Activated CD4-positive, alpha-beta T cell treated with anti-CD3 and anti-CD28 coated beads, Interleukin-2, amount 50 U/mL, for 16 hours (primary cell): ENCODE measurements at places on chromosomes 1 and 21.

DNA sequence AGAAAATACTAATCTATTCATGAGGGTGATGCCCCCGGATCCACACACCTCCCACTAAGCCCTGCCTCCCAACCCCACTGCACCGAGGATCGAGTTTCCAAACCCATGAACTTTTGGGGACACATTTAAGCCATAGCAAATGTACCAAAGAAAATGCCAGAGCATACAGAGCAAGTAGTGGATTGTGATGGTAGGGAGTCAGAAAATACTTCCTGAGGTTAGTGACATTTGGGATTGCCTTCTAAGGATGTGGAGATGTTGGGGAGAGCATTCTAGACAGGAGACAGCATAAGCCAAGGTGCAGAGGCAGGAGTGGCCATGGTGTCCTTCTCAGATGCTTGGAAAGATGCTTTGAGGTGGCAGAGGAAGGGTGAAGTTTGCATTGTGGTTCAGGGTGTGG lies 32.2 kb downstream of the ANGEL2 start:
- no peak for DNase-seq

- DNase-seq = no peak
Observed at GRCh38 chr21:16583556-16583955, 853.8 kb downstream of the USP25 start.

DNA sequence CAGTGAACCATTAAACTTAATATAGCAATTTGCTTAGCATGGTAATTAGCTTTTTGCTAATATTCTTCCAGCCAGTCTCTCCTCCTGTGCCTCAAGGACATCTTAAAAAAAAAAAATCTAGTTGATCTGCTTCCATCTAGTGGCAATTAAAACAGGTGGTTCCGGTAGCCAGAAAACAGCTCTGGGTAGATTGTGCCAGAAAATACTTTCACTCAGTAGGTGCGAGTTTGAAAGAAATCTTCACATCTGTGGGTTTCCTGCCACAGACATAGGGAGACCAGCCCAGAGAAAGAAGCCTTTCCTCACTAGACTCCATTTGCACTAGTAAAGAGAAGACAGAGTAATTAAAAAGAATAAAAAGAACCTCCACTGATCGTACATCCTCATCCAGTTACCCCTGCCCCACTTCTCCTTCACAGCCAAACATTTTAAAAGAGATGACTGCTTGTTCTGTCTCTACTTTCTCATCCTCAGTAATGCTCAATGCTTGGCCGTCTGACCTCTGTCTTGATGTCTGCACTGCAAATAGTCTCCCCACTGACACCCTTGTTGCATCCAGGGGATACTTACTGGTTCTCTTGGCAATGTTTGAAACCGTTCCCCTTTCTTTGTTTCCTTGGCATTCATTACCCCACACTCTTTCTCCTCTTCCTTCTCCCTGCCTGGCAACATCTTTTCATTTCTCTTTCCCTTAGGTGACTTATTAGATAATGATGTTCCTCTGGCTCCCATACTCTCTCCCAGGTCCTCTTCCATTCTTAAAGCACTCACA lies 16.9 kb downstream of the SELL start:
- peak; percentile 86 for DNase-seq

DNA sequence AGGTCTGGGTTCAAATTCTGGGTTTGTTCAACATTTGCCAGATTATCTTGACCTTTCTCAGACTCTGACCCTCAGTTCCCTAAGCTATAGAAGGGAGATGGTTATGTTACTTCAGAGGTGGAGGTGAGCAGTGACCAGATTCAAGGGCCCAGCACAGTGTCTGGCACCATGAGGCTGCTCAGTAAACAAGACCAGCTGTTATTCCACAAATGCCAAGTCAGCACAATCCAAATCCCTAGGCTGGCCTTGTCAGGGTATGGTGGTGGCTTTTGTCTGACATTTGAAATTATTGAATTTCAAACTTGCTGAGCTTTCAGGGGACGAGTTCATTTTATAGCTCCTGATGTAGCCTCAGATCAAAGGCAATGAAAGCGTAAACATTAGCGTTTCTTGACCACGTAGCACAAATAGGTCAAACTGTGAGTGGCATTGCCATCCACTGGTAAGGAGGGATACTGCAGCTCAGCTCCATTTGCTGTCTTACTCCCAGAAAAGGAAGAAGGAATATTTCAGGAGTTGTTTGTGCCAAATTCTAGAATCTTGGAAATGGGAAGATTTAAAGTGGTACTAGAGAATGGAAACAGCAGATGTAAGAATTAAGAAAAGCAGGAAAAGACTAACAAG lies 94.3 kb upstream of the EDN2 start:
- no peak for DNase-seq

- no peak for DNase-seq
Observed at GRCh38 chr1:241598249-241598648, 41.9 kb downstream of the CHML start.

DNA sequence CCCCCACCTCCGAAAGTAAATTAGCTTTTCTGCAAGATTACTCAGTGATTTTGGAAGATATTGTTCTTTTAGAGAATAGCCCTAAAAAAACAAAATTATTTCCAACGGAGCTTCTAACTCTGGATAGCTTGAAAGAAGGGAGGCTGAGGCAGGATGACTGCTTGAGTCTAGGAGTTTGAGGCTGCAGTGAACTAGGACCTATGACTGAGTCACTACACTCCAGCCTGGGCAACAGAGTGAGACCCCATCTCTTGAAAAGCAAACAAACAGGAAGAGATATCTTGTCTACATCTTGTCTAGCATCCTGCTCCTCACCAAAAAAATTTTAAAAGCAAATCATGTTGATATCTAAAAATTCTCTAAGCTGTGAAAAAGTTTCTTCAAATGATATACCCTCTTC lies 42.2 kb upstream of the CPLANE2 start:
- DNase-seq = no peak

DNA sequence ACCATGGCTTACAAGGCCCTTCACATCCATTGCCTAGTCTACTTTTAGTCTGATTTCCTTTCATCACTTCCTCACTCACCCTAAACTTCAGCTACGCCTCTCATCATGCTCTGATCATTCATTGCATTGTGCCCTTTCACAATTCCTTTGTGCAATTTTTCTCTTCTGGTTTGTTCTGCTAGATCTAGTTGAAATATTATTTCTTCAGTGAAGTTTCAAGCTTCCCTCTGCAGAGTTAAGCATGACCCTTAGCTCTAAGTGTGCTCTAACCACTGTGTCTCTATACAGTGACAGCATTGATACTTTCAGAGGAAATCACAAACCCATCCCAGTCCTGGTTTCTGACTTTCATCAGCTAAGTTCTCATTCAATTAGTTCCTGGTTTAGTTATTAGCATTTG lies 166.1 kb downstream of the PLA2G4A start:
- DNase-seq = no peak

DNA sequence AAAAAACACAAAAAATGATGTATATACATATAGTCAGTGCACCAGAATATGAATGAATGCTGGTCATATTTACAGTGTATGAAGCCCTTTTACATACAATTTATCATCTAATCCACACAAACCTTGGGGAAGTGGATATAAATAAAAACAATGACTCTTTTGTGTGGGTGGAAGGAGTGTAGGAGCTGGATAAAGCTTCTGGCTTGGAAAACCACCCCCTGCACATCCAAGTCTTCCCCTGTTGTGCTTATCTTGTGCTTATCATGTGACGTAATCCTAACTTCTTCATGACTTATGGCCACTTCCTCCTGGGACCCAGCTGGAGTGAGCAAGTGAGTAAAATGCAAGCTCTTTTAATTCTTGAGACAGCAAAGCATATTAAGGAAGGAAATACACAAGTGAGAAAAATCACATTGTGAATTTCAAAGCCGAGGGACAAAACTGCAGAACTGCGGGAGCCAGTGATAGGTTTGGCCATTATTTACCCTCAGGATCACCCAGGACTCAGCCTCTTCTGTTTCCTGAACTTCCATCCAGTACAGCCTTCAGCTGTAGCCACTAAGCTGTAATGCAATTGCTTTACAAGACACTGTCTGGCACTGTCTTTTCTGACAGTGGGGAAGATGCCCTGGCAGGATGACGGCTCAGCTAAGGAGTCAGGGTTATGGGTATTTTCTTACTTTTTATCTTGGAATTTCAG lies 104.0 kb upstream of the PPM1J start:
- no peak for DNase-seq

DNA sequence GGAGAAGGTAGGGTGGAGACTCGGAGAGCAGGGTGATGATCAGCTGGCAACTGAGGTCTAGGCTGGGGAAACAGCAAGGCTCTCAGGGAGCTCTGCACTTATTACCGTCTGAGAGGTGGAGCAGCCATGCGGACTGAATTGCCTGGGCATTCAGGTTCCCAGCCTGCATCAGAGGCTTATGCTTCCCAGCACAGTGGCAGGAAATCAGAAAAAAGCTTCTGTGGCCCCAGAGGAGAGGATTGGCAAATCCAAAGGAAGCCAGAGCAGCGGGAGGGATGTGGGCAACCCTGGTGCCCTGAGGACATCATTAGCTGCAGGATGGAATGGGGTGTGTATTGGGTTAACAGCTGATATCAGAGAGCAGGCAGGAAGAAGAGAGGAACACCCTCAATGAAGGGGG lies 374.1 kb upstream of the POU3F1 start:
- no peak for DNase-seq

- no peak for DNase-seq
Observed at GRCh38 chr1:93087532-93087931, 8.4 kb downstream of the MTF2 start.

DNA sequence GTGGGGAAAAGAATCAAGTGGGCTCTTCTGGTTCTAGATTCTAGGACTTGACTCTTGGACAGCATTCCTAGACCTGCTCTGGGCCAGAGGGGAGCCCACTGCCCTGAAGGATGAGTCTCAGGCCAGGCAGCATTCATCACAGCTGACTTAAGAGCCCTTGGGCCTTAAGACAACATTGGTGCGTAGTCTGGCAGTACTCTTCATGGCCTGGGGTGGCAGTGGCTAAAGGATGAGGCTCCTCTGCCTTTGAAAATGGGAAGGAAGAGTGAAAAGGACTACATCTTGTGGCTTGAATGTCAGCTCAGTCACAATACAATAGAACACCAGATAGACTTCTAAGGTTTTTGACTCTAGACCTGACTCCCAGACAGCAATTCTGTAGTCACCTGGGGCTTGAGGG lies 1415.1 kb upstream of the PRMT6 start:
- no peak for DNase-seq

GRCh38 chr1:197903196-197903514 lies 725 bp downstream of the C1orf53 start:
- no peak for DNase-seq

DNA sequence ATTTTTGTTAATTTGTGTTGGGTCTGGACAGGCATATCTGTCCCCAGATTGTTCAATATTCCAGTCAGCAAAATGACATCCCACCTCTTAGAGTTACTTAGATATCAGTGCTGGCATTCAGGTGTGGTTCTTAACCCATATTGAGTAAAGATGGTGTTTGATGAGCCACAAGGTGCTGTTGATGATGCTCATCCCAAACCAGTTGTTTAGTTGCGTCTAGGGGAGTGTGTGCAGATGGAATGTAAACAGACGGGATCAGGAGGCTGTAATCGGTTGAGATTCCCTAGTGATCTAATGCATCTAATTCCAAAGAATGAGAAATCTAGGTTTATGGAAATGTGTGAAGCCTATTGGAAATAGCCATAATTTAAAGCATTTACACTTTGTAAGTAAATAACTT lies 1.1 kb downstream of the HOOK1 start:
- no peak for DNase-seq

- no peak for DNase-seq
Observed at GRCh38 chr1:163227126-163227525, 24.4 kb upstream of the RGS5 start.
